Chondrocyte (in vitro differentiated cells): ENCODE measurements at places on chromosomes 13 and 19. TPM values are rescaled to one million over a fixed set of nuclear protein-coding genes. Genes with fewer than 3 reads are reported as not detected.

DNA sequence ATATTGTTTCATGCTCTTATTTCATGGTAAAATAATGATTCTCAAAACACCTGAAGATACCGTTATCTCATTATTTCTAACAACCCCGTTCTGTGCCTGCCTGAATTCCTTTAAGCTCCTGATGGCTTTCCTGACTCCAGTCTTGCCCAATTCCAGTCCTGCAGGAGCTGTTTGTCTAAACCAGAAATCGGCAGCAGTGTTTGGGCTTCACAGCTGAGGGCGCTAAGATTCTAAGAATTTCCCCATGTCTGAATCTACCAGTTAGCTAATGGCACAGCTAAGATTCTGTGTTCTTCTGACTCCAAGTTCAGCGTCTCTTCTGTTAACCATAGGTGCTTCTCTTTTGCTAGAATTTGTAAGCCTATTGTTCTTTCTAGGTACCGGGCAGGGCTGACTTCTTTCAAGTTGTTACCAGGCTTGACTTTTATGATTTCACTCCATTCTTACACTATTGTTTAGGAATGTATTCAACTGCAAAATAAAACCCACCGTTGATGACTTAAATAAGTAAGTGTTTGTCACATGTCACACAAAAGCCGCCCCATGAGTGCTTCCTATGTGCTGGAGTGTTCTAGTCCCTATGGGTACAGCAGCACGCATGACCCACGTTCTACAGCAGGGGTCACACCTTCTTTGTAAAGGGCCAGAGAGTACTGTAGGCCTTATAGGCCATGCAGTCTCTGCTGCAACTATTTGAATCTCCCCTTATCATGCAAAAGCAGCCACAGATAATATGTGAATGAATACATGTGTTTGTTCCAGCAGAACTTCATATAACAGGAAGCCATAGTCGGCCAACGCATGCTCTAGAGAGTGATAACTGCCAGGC, 168.3 kb upstream of the RNF113B start:
- H3K27ac ChIP-seq: peak overlapping the region; percentile 37
- no peak for DNase-seq
- no peaks in the 10 kb centered on the region for H3K27me3 ChIP-seq
- peaks cover 37% of the 10 kb centered on the region for H3K4me1 ChIP-seq
- peaks cover 6% of the 10 kb centered on the region for H3K36me3 ChIP-seq
- no peak overlapping the region for H3K4me3 ChIP-seq

DNA sequence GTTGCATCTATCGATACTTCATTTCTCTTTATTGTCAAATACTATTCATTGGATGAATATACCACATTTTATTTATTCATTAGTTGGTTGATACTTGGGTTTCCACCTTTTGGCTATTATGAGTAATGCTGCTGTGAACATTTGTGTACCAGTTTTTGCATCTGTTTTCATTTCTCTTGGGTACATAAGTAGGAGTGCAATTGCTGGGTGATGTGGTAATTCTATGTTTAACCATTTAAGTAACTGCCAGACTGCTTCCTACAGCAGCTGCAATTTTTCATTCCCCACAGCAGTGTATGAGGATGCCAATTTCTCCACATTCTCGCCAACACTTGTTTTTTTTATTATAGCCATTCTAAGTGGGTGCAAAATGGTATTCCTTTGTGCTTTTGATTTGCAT, 2.6 kb downstream of the KCNJ14 start:
- DNase-seq: no peak
- H3K4me3 ChIP-seq: no peak overlapping the region
- H3K36me3 ChIP-seq: peaks cover 12% of the 10 kb centered on the region

DNA sequence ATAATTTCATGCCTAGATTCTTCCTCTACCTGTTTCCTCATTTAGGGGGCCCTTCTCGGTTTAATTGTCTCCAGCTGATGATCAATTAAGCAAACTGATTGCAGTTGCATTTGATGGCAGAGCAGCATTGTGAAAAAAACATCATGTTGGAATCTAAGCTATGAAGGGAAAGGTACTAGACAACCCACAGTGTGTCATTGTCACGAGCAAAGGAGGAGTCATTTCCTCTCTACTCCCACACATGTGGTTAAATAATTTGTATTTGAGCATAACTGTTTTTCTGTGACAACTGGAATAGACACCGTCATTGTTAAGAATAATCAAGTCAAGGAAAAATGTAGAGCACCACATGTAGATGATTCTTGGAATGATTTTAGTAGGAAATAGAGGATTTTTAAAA, 240.3 kb downstream of the DCT start:
- DNase-seq: no peak
- no peak overlapping the region for H3K4me3 ChIP-seq
- no peaks in the 10 kb centered on the region for H3K27me3 ChIP-seq
- peaks cover 2% of the 10 kb centered on the region for H3K36me3 ChIP-seq
- H3K4me1 ChIP-seq: peaks cover 60% of the 10 kb centered on the region

GRCh38 chr13:48790199-48790598, 136.5 kb downstream of the CYSLTR2 start:
- no peak overlapping the region for H3K4me3 ChIP-seq
- peaks cover 9% of the 10 kb centered on the region for H3K4me1 ChIP-seq
- peaks cover 1% of the 10 kb centered on the region for H3K36me3 ChIP-seq
- H3K27ac ChIP-seq: no peak overlapping the region
- DNase-seq: no peak

DNA sequence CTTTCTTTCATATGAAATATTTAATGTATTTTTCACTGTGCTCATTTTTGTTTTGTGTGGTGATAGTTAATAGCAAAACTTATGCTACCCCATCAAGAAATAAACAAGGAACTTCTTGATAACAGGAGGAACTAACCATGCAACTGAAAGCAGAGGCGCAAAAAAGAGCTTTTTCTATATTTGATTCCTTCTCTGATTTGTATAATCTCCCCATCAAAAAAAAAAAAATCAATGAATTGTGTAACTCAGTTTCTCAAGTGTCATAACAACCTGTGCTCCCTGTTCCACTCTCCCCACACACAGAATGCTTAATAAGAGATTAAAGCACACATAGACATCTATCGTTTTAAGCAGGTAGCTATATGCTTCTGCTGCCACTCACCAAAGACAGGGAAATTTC, 67.3 kb upstream of the MED4 start:
- no peaks in the 10 kb centered on the region for H3K36me3 ChIP-seq
- H3K27ac ChIP-seq: no peak overlapping the region
- no peak overlapping the region for H3K4me3 ChIP-seq
- no peak for DNase-seq
- H3K27me3 ChIP-seq: no peaks in the 10 kb centered on the region

- DNase-seq: no peak
- no peaks in the 10 kb centered on the region for H3K27me3 ChIP-seq
- peaks cover 30% of the 10 kb centered on the region for H3K4me1 ChIP-seq
- H3K27ac ChIP-seq: peak overlapping the region; percentile 54
- H3K36me3 ChIP-seq: peaks cover 5% of the 10 kb centered on the region
- H3K4me3 ChIP-seq: peak overlapping the region; percentile 25
These were observed 1.3 kb downstream of the CCDC159 start for GRCh38 chr19:11347546-11348039.

- H3K36me3 ChIP-seq: no peaks in the 10 kb centered on the region
- no peak for DNase-seq
- no peak overlapping the region for H3K27ac ChIP-seq
- H3K4me1 ChIP-seq: peaks cover 4% of the 10 kb centered on the region
- no peak overlapping the region for H3K4me3 ChIP-seq
These were observed 603.0 kb downstream of the LMO7 start for GRCh38 chr13:76239031-76239680.

GRCh38 chr19:45874620-45874966, 10.5 kb downstream of the FOXA3 start:
- H3K36me3 ChIP-seq: no peaks in the 10 kb centered on the region
- DNase-seq: no peak
- no peaks in the 10 kb centered on the region for H3K27me3 ChIP-seq
- H3K4me1 ChIP-seq: peaks cover 12% of the 10 kb centered on the region
- H3K4me3 ChIP-seq: no peak overlapping the region

DNA sequence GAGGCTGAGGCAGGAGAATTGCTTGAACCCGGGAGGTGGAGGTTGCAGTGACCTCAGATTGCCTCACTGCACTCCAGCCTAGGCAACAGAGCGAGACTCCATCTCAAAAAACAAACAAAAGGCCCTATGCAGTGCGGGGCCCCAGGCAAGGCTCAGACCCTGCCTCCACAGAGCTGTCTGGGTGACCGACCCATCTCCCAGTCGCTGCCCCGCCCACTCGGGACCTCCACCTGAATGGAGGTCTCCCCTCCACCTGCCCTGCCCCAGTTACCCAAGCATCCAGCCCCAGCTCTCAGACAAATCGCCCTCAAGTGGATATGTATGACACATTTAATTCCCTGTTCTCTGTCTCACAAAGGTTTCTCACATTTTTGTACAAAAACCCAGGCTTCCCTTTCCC, 2.2 kb upstream of the GARIN5B start:
- DNase-seq: no peak
- H3K27ac ChIP-seq: no peak overlapping the region
- H3K36me3 ChIP-seq: no peaks in the 10 kb centered on the region
- no peaks in the 10 kb centered on the region for H3K27me3 ChIP-seq
- no peak overlapping the region for H3K4me3 ChIP-seq
- peaks cover 16% of the 10 kb centered on the region for H3K4me1 ChIP-seq

DNA sequence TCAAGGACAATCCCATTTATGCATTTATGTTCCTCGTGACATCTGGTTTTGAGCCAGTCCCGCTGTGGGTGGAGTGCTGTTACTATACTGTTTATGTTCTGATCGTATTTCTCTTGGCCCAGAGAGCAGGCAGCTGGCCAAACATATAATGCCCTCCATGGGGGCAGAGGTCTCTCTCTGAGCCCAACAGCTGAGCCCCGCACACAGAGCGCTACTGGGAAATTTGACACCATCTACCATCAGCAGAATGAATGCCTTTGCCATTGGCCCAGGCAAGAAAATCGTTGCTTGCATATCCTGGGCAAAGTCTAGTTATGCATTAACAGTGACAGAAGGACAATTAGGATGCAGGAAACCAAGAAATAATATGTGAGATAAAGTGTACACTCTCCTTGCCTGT, 126.8 kb upstream of the CACNA1A start:
- no peaks in the 10 kb centered on the region for H3K36me3 ChIP-seq
- no peak for DNase-seq
- H3K27me3 ChIP-seq: no peaks in the 10 kb centered on the region
- H3K27ac ChIP-seq: no peak overlapping the region

DNA sequence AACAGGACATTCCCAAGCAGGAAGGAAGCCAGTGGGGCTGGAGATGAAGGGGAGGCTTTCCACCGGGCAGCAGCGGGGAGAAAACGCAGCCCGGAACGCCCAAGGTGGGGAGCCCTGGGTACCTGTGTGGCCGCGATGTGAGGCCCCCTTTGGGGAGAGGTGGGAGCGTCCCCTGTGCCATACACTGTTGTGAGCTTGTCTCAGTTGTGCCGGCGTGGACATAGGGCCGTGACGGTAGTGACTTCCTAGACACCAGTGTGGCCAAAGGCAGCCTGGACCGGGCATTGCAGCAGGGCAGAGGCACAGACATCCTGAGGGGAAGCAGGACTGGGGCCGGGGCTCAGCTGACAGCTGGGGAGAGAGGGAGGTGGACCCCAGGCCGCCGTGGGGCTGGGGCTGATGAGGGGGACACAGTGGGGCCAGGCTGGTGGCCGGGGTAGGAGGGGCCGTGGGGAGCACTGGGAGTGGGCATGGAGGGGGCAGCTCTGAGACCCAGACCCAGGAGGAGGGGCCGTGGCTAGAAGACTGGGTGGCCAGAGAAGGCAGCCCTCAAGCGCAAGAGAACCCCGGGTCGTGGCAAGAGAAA, 38.5 kb upstream of the TFDP1 start:
- H3K4me3 ChIP-seq: no peak overlapping the region
- peaks cover 35% of the 10 kb centered on the region for H3K4me1 ChIP-seq
- peak; percentile 90 for DNase-seq
- peaks cover 11% of the 10 kb centered on the region for H3K36me3 ChIP-seq
- no peaks in the 10 kb centered on the region for H3K27me3 ChIP-seq
- H3K27ac ChIP-seq: peak overlapping the region; percentile 69

DNA sequence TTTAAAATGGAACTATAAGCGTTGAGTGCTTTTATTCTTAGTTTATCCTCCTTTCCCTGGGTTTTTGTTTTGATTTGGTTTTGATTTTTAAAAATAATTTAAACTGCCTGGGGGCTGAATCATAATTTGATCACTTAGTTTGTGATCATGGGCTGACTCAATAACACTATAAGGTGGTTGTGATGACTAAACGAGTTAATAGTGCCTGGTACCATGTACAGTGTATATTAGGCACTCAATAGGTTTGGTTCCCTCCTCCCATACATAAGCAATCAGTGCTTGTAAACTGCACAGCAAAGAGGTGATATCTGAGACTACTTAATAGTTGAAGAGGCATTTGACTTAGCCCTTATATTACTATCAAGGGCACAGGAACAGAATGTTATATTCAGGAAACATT, 200.9 kb upstream of the RFC3 start:
- no peaks in the 10 kb centered on the region for H3K4me1 ChIP-seq
- H3K36me3 ChIP-seq: no peaks in the 10 kb centered on the region
- H3K27me3 ChIP-seq: no peaks in the 10 kb centered on the region
- H3K4me3 ChIP-seq: no peak overlapping the region

GRCh38 chr19:10093295-10094186, 7.4 kb downstream of the SHFL start:
- peaks cover 11% of the 10 kb centered on the region for H3K36me3 ChIP-seq
- H3K27me3 ChIP-seq: no peaks in the 10 kb centered on the region
- peaks cover 5% of the 10 kb centered on the region for H3K4me1 ChIP-seq
- no peak overlapping the region for H3K27ac ChIP-seq
- DNase-seq: no peak
- no peak overlapping the region for H3K4me3 ChIP-seq

DNA sequence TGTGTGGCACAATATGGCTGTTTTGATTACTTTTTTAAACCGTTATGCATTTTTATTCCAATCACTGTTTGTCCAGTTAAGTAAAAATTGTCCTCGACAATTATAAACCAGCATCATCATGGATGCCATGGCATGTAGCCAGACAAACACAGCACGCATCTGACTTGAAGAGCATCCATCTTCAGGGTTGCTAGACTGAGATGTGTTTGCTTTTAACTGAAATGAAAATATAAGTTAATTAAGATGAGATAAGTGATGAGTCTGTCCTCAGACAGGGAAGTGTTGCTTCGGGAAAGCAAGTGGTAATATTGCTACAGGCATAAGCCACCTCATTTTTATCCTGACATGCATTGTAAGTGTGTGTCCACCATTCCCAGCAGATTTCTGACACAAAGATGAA, 92.8 kb upstream of the TPP2 start:
- H3K36me3 ChIP-seq: no peaks in the 10 kb centered on the region
- H3K4me3 ChIP-seq: no peak overlapping the region
- H3K27ac ChIP-seq: no peak overlapping the region
- DNase-seq: no peak
- no peaks in the 10 kb centered on the region for H3K4me1 ChIP-seq

GRCh38 chr13:110807546-110807945, 94.0 kb downstream of the ING1 start:
- no peak for DNase-seq
- H3K36me3 ChIP-seq: no peaks in the 10 kb centered on the region
- H3K27me3 ChIP-seq: peaks cover 6% of the 10 kb centered on the region
- no peak overlapping the region for H3K4me3 ChIP-seq
- peaks cover 10% of the 10 kb centered on the region for H3K4me1 ChIP-seq

ANGPTL8 gene
- total RNA-seq: not detected in 3 replicates

ZSCAN22 gene
- total RNA-seq: 2.8 to 3.2 TPM (median 3.0 TPM) in 3 replicates

RASL11A gene
- 2.2 to 5.8 TPM (median 3.1 TPM) in 3 replicates for total RNA-seq

KLK3 gene
- not detected in 3 replicates for total RNA-seq

DBP gene
- total RNA-seq: 2.1 to 6.2 TPM (median 3.9 TPM) in 3 replicates

ZNF625 gene
- total RNA-seq: 11.5 to 12.1 TPM (median 12.1 TPM) in 3 replicates
